ENCODE measurements at places on chromosomes 4 and X.

DNA sequence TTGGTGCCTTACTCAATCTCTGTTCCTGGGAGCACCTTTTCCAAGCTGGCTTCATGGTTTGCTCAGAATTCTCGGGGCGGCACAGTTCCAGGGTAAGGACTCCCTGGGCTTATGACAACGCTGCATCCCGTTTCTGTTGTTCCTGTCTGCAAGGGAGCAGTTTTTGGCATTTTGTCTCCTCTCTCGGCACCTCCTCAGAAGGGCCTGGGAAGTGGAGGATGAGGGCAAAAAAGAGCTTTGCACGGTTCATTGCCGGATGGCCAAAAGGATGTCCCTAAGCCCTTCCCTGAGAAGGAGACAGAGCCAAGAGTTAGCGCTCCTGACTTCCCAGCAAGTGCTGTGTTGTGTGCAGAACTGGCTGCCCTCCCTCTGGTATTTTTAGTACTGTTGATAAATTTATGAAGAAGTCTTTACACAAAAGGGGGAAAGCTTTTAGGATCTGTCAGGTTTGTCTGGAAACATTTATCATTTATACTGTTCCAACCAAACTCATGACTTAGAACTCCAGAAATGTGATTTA is 13.4 kb downstream of the SRD5A3 start:
- no peak for DNase-seq

GRCh38 chr4:102599886-102600285 is 98.7 kb downstream of the NFKB1 start:
- DNase-seq = no peak

GRCh38 chr4:4914059-4914820 is 54.8 kb downstream of the MSX1 start:
- DNase-seq = no peak

GRCh38 chr4:112889199-112889598 is 160.3 kb upstream of the ANK2 start:
- DNase-seq = no peak

GRCh38 chr4:80137631-80138030 is 59.7 kb upstream of the PRDM8 start:
- no peak for DNase-seq

DNA sequence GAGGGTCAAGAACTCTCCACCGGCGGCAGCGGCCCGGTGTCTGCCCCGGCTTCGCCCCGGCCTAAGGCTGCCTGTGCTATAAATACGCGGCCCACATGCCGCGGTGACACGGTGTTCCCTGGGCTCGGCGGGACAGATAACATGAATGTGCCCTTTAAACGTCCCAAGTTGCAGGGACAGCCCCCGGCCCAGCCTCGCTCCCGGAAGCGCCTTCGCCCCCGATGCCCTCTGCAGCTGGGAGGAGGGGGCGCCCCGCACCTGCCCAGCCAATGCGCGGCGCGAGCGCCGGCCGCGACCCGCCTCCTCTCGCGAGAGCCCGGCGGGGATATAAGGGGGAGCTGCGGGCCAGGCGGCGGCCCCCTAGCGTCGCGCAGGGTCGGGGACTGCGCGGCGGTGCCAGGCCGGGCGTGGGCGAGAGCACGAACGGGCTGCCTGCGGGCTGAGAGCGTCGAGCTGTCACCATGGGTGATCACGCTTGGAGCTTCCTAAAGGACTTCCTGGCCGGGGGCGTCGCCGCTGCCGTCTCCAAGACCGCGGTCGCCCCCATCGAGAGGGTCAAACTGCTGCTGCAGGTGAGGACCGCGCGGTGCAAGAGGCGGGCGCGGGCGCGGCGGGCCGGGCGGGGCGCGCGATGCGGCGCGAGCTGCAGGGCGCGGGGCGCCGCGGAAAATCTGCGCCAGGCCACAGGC is at the start of gene SLC25A4:
TSS of gene SLC25A4 (plus strand) at position 355 of the 689 bp plus-strand sequence. CDS start at position 462, 107 bp downstream.
- DNase-seq = peak; percentile 88

DNA sequence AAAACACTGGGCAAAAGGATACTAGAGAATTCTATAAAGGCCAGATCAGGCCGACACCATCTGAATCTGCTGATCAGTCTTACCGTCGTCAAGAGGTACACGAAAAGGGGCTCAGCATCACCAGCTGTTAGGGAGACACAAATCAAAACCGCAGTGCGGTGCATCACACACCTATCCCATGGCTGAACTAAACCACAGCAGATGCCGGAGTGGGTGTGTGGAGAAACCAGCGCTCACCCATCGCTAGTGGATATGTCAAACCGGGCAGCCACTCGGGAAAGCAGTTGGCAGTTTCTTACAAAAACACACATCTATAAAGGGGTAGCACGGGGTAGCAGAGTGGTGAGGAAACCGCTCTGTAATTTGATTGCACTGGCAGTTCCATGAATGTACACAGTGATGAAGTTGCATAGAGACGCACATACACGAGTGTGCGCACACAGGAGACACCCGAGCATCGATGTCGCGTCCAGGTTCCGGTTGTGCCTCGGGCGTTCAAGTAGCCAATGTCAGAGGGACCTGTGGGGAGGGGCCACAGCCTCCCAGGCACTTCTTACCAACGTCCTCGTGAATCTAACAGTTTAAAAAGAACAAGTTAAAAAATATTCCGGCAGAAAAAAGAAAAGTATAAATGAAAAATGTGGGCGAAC is 23.1 kb upstream of the CCNQ start:
- no peak for DNase-seq

DNA sequence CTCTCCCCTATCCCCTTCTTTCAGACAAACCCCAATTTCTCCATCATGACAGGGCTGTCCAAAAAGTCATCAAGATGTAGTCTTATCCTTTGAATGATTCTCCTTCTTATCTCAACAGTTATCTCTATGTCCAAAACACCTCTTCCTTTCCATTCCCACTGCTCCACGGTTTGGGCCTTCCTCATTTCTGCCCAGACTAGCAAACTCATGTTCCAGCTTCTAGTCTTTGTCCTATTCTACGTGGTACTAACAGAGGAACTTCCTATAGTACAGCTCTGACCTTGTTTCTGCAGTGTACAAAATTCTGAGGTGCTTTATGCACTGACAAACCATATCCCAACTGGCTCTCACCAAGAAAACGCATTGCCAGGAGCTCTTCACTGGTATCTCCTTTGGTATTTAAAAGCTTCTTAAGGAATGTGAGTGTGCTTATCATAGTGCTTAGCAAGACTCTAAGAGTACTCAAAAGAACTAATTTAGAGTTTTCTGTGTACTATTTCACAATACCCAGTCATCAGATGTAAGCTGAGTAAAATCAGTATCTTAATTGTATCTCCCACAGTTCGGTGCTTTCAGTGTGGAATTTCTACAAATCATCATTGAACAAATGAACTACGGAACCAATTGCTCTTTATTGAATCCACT is 65.5 kb downstream of the MAML3 start:
- DNase-seq = no peak

DNA sequence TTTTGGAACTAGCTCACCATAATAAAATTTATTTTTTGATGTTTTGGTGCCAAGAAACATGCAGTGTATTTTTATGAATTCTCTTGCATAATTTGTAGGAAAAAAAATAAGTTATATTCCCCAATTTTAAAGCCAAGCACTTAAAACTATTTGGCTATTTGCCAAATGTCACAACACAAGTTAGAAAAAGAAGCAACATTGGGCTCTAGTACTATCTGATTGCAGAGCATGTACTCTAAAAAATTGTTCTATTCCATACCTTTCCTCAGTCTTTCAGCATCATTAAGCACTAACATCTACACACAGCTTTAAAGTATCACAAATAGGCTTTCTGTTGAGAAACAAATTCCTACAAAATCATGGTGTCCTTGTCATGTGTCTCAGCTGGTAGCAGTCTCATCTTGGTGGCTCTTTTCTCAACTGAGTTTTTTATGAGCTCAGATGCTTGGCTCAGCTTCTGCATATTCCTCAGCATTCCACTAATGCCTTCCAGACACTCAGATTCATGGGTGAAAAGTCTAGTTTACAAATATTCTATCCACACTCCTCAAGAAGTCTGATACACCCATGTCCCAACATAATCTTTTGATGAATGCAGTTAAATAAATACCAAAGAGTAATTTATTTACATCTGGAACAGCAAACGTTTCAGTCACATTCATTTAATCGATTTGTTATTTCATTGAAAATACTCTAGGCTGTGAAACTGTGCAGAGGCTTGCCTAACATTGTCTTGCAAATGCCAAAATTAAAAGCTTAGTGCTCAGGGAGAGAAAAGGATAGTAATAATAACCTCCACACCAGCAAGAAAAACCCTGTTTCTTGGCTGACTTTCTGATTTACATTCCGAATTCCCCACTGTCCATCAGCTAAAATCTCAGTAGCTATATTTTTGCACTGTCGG is 2209.9 kb downstream of the PCDH7 start:
- DNase-seq = no peak

Measured in hippocampal formation (tissue), 2 donors.